Heart right ventricle (tissue), 16 donors: ENCODE measurements at places on chromosomes 6 and 20. TPM values are rescaled to one million over a fixed set of nuclear protein-coding genes. Genes with fewer than 3 reads are reported as not detected.

PBOV1 gene
- total RNA-seq = not detected

- peak; percentile 66 for DNase-seq
These were observed 420.9 kb upstream of the PLCB4 start for GRCh38 chr20:8647961-8648441.

DNA sequence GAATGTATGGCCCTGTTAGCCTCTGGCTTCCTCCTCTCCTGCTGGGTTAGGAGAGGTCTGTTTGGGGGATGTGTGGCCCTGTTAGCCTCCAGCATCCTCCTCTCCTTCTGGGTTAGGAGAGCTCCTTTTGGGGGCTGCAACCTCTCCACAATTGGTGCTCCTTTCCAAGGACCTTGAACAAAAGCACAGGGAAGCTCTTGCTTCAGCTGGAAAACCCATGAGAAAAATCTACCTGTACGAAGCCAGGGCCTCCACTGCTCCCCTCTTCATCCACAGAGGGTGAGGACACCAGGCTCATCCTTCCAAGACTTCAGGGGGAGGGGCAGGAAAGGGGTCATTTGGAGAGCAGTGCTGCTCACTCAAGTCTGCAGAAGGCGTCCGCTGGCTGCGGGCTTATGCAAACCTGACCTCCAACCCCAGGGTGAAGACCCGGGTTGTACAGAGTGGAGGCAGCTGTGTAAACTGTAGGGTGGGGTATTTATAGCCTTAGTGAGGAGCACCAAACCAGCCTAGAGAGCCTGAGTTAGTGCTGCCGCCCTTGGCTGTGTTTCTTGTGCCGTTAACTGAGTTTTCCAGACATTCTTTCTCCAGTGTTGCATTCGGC, 62.1 kb downstream of the SLC24A3 start:
- DNase-seq = peak; percentile 72

DTNBP1 gene
- total RNA-seq = 15.8 TPM

- DNase-seq = peak; percentile 22
These were observed 77.5 kb downstream of the C6orf118 start for GRCh38 chr6:165231581-165232561.

DNA sequence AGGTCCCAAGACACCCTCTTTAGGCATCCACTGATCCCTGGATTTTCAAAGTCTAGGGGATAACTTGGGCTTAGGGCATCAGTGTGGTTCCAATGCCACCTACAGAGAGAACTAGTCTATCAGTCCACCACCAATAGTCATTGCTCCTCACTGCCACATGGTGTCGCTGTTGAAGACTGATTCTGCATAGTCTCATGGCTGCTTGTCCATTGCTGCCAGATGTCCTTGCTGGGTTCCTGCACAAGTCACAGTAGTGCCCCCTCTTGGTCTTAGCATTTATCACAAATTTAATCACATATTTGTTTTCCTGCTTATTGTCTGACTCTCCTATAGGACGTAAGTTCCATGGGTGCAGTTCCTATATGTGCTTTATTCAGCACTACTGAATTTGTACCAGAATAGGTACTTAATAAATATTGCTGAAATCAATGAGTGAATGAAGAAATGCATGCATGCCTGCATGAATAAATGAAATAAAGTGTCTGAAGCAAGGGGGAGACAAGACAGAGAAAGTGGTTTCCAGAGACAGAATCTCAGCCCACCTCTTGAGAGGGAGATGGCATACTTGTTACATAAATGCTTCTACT, 45.9 kb upstream of the RALY start:
- no peak for DNase-seq

SLC32A1 gene
- not detected for total RNA-seq

NR2E1 gene
- not detected for total RNA-seq

GRCh38 chr6:135438907-135439535, 58.5 kb downstream of the AHI1 start:
- DNase-seq = no peak

- no peak for DNase-seq
These were observed 17.8 kb upstream of the ASF1A start for GRCh38 chr6:118876198-118876597.

DNA sequence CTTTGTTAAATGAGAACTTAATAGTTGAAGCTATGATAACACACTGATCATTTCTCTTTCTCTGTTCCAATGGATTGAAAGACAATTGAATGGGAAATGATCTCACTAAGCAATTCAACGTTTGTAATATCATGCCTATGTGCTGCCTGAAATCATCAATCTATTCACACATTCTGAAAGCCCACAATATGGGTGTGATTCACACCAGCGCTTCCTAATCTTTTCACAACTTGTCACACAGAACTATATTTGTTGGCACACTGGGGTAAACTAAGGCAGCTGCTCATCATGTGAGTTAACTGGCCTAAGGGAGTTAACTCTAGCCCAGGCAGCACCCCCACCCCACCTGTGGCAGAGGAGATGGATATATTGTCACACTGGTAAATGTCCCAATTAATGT, 37.1 kb upstream of the UTRN start:
- no peak for DNase-seq

GRCh38 chr6:156181506-156181905, 595.7 kb upstream of the ARID1B start:
- DNase-seq = no peak

- DNase-seq = peak; percentile 56
These were observed 15.9 kb downstream of the GPR31 start for GRCh38 chr6:167141667-167142432.

GRCh38 chr6:147119310-147119709, 84.9 kb upstream of the STXBP5 start:
- DNase-seq = no peak

GNRH2 gene
- not detected for total RNA-seq

DNA sequence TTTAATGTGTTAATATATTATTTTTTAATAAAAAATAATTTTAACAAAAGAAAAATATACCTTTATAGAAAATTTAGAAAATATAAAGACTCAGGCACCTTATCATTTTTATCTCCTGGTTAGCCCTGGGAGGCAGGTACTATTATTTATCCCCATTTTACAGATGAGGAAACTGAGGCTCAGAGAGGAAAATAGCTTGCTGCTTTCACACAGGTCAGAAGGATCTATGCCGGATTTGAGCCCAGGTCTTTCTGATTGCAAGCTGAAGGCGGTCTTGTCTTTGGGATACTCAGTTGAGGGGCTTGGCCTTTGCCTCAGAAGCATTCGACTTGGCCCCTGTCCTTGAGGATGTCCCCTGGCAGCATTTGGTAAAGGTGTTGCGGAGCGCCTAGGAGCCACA, 11.5 kb upstream of the OSER1 start:
- DNase-seq = no peak

POPDC3 gene
- total RNA-seq = 46.1 TPM

WFDC12 gene
- not detected for total RNA-seq

- DNase-seq = no peak
These were observed 205.2 kb upstream of the ECI2 start for GRCh38 chr6:4340544-4340943.
